ENCODE measurements at places on chromosomes 3 and 15.

DNA sequence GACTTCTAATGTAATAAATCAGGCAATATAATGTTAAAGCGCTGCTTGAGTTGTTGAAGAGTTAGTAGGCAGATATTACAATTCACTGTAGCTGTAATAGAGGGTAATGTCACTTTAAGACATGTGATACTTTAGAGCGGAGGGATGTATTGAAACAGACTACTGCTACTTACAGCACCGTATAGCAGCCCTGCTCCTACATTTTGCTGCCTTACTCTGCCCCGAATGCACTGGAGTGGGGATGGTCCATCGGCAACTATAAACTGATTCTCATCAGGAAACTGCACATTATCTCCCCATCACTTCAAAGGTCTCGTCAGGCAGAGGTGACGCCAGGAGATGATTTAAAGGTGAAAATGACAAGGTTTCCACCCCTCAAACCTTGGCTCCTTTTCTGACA, 349.7 kb upstream of the SUCLG2 start:
- DNase-seq = no peak

DNA sequence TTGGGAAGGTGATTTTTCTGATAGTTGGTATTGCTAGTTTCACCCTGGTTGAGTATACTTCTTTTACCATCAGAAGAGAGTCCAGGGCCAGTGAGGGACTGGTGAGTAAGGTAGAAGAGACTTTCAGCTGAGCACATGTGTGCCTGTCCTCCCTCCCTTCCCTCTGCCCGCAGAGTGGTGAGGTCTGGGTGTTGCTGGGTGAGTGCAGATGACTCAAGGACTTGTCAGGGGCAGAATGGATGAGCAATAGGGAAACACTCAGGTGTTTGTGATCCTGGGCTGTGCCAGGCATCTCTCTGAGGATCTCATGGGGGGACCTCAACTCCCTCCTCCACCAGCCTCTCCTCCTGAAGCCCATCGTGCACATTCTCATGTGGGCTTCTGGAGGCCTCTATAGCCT, 76.0 kb upstream of the GSK3B start:
- DNase-seq = no peak

DNA sequence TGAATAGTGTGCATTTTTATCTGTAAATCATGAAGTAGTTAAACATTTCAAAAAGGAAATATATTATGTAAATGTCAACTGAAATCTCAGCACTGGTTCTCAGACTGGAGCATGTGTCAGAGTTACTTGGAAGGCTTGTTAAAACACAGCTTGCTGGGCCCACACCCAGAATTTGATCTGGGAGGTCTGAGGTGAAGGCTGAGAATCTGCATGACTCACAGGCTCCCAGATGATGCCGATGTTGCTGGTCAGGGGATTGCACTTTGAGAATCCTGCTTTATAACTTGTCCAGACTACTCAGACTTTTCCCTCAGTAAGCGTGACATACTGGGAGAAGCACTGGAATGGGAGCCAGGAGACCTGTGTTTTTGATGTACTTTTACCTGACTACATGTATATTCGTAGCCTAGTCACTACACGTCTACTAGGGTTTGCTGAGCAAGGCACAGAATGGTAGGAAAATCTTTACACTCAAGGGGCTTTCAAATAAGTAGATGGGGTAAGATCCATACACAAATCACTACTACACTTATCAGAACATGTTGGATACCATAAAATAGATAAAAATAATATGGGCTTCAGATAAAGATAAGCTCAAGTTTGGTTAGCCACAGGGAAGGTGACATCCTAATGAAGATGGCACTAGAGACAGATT, 77.1 kb upstream of the MEX3B start:
- no peak for DNase-seq

DNA sequence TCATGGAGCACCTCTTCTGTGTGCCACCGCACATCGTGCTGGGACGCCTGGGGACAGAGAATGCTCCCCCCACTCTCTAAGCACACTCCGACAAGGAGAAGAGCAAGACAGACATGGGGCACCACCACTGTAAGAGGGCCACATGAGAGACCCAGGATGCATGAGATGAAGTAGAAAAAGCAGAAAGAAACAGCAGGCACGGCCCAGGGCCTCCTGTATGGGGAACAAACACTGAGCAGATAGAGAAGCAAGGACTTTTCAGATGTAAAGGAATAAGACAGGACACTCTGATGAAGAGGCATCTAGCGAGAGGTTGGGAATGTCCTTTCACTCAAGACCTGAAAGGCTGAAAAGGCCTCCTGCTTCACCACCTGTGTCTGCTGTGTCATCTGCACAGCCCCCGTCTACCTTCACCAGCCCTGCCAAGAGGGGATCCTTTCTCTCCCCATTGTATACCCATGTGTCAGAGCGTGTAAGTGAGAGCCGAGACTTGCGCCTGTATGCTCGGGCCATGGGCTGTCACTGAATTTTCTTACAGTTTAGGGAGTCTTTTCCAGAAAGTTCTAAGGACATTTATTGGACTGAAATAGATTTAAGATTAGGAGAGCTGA, 125.6 kb downstream of the LRRK1 start:
- no peak for DNase-seq

GRCh38 chr3:31709005-31709404, 176.3 kb downstream of the STT3B start:
- DNase-seq = no peak

- DNase-seq = no peak
Measured at GRCh38 chr3:18082551-18083272, 340.3 kb upstream of the TBC1D5 start.

- no peak for DNase-seq
Measured at GRCh38 chr3:49930922-49931321, 1.3 kb upstream of the MON1A start.

GRCh38 chr3:158794936-158795518, 6.8 kb upstream of the MFSD1 start:
- DNase-seq = no peak

DNA sequence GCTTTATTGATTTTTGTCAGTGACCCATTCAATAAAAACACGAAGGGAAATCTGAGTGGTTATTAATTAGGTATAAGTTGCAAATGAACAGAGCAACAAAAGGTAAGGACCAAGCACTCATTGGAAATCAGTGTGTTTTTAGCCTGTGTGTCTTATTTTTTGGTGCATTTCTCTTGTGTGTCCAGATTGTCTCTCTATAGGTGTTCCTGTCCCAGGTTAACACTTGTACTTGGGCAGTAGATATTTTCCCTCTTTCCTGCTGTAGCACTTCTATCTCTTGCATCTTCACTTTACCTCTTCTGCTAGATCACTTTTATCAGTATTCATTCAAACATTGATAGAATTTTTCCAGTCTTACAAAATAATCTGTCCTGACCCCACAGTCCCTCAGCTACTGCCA, 37.0 kb downstream of the MAPK6 start:
- no peak for DNase-seq

- DNase-seq = no peak
Measured at GRCh38 chr3:37484884-37485559, 310.6 kb upstream of the LRRFIP2 start.

GRCh38 chr3:126021702-126022101, 52.7 kb downstream of the ROPN1B start:
- DNase-seq = no peak

- no peak for DNase-seq
Measured at GRCh38 chr3:56012721-56013120, 455.5 kb downstream of the ERC2 start.

DNA sequence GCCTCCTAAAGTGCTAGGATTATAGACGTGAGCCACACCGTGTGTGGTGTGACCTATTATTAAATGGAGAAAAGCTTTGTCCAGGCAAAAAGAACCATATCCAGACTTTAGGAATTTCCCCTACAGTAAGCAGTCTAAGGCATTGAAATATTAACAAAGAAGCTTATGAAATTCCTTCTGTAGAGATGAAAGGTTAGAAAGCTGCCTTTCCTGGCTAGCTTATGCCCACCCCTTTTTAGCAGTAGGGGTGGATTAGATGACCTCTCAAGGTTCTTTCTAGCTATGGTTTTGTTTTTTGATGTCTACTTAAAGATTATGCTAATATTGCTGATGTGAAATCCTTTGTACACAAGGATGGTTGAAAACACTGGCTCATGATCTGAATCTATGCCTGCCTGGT, 13.9 kb downstream of the OXSM start:
- no peak for DNase-seq

DNA sequence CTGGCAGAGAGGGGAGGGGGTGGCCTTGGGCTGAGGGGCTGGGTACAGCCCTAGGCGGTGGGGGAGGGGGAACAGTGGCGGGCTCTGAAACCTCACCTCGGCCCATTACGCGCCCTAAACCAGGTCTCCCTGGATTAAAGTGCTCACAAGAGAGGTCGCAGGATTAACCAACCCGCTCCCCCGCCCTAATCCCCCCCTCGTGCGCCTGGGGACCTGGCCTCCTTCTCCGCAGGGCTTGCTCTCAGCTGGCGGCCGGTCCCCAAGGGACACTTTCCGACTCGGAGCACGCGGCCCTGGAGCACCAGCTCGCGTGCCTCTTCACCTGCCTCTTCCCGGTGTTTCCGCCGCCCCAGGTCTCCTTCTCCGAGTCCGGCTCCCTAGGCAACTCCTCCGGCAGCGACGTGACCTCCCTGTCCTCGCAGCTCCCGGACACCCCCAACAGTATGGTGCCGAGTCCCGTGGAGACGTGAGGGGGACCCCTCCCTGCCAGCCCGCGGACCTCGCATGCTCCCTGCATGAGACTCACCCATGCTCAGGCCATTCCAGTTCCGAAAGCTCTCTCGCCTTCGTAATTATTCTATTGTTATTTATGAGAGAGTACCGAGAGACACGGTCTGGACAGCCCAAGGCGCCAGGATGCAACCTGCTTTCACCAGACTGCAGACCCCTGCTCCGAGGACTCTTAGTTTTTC, 4.9 kb downstream of the ISL2 start:
- no peak for DNase-seq

DNA sequence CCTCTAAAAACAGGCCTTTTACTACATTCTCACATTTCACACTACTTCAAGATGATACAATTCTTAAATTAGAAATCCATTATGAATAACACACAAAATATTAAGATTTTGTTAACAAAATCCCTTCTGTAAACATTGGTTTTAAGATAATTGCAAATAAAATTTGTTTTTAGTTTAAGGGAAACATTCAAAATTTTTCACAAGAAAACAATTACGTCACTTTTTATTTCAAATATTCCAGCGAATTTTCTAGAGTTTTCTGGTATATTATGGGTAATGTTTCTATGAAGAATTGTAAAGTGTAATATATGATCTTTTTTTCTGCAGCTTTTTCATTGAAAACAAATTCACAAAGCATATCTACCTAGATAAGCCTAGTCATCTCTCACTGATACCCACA, 5.9 kb downstream of the ARPP21 start:
- no peak for DNase-seq

- DNase-seq = no peak
Measured at GRCh38 chr15:45777781-45778180, 143.0 kb downstream of the SQOR start.

DNA sequence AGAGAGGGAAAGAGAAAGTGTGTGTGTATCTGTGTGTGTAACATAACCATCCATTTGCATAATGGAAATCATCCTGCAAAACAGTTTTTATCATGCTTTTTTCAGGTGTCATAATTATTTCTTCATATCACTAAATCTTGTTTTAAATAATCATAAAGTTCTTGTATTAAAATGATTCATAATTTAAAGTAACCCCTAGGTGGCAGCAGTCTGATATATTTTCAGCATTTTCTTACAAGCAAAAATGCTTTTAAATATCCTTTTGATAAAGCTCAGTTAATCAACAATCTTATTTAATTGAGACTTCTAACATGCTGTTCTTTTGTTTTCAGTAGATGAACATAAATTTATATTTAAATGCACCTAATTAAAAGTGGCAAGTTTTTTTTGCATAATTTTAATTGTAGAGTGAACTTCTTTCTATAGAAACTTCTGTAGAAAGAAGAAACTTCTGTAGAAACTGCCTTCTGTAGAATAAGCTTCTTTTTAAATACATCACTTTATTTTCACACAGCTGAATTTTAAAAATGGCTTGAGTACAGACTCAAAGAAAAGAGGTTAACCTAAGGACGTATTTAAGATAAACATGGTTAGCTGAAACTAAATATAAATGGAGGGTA, 72.5 kb downstream of the OPA1 start:
- no peak for DNase-seq

DNA sequence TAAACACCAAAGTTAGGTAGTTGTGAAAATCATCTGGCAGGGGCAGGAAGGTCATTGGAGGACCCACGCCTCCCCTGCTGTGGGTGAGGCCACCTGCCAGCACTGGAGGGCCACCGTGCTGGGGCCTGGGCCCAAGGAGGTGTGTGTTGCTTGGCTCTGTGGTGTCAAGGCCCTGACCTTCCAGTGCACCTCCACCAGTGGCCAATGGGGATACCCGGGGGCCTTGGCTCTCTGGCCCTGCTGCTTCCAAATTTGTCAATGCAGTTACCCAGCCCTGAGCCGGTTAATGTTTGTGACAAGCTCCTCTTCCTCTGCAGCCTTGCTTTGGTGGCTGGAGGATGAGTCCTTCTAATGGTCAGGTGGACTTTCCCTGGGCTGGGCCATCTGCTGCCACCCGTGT, 150.2 kb downstream of the KLF13 start:
- no peak for DNase-seq

GRCh38 chr3:159565313-159565712, 423.3 kb upstream of the IL12A start:
- DNase-seq = no peak

DNA sequence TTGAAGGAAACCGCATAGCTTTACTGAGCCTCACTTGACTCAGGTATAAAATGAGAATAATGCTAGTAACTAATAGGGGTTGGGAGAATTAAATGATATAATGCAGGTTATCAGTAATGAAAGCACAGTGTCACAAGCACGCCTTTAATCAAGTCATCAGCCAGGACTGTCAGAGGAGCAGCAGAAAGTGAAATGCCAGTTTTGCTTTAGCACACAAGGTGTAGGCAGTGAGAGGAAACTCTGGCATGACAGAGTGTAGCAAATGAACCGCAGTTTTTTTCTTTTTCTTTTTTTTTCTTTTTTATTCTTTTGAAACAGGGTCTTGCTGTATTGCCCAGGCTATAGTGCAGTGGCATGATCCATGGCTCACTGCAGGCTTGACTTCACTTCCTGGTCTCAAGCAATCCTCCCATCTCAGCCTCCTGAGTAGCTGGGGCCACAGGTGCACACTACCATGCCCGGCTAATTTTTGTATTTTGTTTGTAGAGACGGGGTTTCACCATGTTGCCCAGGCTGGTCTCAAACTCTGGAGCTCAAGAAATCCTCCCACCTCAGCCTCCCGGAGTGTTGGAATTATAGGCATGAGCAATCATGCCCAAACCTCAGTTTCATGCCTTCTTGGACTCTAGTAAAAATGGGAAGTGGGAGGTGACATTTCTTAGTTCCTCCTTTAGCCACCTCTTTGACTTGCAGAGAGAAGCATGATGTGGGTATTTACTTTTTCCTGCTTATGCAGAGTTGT, 9.7 kb upstream of the SCAANT1 start:
- DNase-seq = no peak

GRCh38 chr3:72204452-72204851, 419.5 kb upstream of the PROK2 start:
- DNase-seq = no peak

- DNase-seq = no peak
Measured at GRCh38 chr3:109952924-109953323, 615.6 kb upstream of the DPPA4 start.

GRCh38 chr3:163490119-163490518, 1588.2 kb downstream of the SI start:
- DNase-seq = no peak
